ENCODE measurements at places on chromosomes 5 and 9.

- DNase-seq: peak; percentile 15
Observed at GRCh38 chr5:114361724-114362196, at the start of gene KCNN2. Gene KCNN2, plus strand, starts transcription at chr5:114362070. Its CDS starts 70 bp downstream, at chr5:114362140.

DNA sequence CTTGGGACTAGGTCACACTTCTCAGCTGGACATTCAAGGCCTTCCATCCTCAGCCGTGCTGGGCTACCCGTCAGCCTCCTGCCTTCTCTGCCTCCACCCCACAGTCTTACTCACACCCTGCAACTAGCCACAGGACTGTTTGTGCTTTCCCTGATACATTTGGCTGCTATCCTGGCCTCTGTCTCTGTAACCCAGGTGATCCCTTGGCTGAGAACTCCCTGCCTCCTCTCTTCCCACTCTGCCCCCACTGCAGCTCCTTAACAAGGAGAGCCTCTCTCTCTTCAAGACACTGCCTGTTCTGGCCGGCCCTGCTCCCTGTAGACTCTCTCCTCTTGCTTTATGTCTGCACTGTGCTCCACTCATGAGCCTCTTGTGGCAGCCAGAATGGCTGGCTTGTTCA, 120.6 kb downstream of the MSX2 start:
- DNase-seq: no peak

DNA sequence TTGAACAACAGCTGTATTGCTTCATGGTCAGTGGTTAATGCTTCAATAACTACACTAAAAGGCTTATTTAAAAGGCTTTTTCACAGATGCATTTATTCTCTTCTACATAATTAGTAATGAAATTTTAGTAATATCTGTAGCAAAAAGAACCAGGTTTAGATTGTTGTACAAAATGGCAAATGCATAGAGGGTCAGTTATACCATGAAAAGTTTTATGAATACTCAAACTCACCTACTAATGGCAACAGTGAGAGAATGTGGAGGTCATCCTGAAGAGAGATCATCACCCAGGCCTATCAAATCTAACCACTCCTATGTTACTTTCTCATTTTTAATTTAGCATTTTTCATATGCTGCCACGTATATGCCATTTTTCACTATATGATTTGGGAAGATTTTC, 444.3 kb upstream of the CDH9 start:
- no peak for DNase-seq

DNA sequence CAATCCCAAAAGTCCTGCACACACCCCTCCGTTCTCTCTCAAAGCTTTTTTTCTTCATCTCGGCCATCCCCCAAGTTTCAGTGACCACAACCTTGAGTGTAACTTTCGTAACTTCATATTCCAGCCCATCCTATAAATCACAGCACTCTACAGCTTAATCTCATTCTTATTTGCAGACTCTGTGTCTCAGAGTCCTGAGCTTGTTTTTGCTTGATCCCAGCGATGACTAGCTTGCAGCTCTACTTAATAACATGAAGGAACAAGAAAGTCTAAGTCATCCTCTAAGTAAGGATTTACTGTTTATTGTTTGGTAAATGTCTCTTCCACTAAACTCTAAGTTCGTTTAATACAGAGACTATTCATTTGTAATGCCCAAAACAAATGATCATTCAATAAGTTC, 2.6 kb upstream of the SPDL1 start:
- DNase-seq: no peak

DNA sequence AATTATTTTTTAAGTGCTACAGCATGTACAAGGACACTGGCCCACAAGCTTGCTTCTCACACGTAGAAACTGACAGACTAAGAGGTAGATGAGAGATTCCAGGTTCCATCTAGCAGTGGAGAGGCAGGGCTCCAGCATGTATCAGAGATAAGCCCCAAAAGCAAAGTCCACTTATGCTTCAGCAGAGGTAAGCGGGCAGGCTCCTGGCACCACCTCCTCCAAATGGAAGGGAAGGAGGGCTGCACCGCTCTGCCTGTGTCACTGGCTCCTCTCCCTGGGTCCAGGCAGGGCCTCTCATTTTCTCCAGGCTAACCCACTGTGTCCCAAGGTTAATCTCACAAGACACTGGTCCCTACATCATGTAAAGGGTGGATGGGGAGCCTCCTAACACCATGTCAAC, 15.9 kb downstream of the GRHPR start:
- DNase-seq: no peak

GRCh38 chr5:159944056-159944600, 27.8 kb downstream of the ADRA1B start:
- no peak for DNase-seq

- DNase-seq: no peak
Observed at GRCh38 chr5:33244441-33245150, 196.2 kb upstream of the TARS1 start.

DNA sequence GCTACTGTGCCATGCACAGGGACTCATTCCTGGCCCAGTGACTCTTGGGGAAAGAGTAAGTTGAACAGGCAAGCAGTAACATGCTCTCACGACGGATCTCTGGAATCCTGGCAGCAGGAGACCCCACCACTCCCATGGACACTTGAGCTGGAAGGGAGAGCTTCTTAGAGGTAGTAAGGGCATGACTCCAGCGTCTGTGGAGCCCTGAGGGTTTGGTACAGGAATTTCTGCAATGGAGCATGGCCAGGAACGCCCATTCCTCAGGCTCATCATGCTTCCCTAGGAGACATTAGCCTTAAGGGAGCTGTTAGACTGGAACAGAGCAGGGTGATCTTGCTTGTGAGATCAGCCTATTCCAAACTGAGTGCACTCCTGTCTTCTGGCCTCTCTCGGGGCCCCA, 212.9 kb downstream of the MAT2B start:
- DNase-seq: no peak

DNA sequence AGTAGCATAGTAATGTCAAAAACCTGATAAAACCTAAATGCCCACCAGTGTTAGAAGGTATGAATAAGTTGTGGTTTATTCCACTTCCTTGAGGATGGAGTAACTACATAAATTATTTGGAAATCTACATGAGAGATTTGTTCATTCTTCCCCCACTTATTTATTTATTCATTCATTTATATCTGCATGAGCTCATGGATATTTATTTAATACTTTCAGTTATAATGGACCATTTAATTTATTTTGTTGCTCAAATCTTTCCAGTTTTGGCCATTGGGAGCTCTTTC, 223.8 kb upstream of the S1PR3 start:
- no peak for DNase-seq

- no peak for DNase-seq
Observed at GRCh38 chr9:18077941-18078678, 395.8 kb upstream of the ADAMTSL1 start.

All from activated CD4-positive, alpha-beta T cell treated with anti-CD3 and anti-CD28 coated beads, Interleukin-2, Interleukin-4, amounts not matched to agents 100 ng/mL and 50 ng/mL, durations not matched to agents 16 hours and 8 hours (primary cell).